ENCODE measurements at places on chromosomes 2 and 18. TPM values are rescaled to one million over a fixed set of nuclear protein-coding genes. Genes with fewer than 3 reads are reported as not detected.

Gene CRYGC
- not detected for polyA plus RNA-seq

Gene RAX
- polyA plus RNA-seq, result not detected

Gene EFR3B
- 6.2 TPM for polyA plus RNA-seq

Gene ACVR1C
- 0.37 TPM for polyA plus RNA-seq

Gene FSHR
- not detected for polyA plus RNA-seq

Gene DYNAP
- not detected for polyA plus RNA-seq

Gene NFU1
- 69.8 TPM for polyA plus RNA-seq

Gene MOGAT1
- not detected for polyA plus RNA-seq

Gene UGT1A4
- polyA plus RNA-seq, result not detected

Gene CXCR4
- 57.8 TPM for polyA plus RNA-seq

Gene GPR45
- 0.12 TPM for polyA plus RNA-seq

Gene ACVR2A
- polyA plus RNA-seq, result 25.8 TPM

Gene TMEM182
- polyA plus RNA-seq, result 9.3 TPM

Gene GBX2
- polyA plus RNA-seq, result 0.51 TPM

DNA sequence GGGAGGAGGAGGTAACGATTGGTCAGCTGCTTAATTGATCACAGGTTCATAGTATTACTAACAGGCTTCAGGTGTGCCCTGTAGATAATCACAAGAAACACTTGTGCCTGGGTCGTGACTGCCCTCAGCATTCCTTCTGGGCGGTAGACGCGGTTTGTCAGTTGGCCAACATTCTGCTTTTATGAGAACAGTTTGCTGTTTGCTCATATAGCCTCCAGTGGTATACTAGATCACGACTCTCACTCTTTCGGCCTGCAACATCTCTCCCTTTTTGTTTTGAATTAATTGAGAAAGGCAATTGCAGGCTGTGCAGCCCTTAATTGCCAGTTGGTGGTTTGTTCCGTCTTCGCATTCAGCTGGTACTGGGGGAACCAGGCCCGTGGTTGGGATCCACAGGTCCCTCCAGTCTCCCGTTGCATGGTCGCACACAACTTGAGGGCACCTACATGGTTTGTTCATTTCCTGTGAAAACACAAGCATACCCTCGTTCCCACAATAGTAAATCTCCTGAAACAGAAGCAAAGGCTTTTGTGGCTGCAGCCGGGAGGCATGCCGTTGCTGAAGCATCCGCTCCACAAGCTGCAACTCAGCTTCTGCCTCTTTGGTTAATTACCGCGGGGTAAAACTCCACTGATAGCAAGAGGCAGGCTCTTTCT is 30.3 kb upstream of the GPR17 start:
- no peak for DNase-seq

- no peak for DNase-seq
Measured at GRCh38 chr2:100995309-100996075, 6.6 kb upstream of the RPL31 start.

DNA sequence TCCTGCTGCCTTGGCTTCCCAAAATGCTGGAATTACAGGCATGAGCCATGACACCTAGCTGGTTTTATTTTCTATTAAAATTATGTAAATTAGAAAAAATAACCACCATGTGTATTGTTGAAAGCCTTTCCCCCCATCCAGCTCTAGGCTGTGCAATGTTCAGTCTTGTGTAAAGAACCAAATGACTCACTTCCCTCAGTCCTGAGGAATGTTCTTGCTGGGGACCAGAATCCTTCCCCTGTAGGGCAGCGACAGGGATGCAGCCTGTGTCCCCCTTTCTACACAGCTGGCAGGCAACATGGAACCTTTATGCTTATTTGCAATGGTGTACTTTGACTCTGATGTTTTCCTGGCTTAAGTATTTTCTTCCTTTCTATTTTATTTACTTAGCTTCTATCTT is 29.4 kb downstream of the AOX1 start:
- DNase-seq, result no peak

- DNase-seq, result no peak
Measured at GRCh38 chr2:38146907-38147307, 71.0 kb upstream of the CYP1B1 start.

- DNase-seq, result no peak
Measured at GRCh38 chr2:230614913-230615332, 97.7 kb upstream of the CAB39 start.

DNA sequence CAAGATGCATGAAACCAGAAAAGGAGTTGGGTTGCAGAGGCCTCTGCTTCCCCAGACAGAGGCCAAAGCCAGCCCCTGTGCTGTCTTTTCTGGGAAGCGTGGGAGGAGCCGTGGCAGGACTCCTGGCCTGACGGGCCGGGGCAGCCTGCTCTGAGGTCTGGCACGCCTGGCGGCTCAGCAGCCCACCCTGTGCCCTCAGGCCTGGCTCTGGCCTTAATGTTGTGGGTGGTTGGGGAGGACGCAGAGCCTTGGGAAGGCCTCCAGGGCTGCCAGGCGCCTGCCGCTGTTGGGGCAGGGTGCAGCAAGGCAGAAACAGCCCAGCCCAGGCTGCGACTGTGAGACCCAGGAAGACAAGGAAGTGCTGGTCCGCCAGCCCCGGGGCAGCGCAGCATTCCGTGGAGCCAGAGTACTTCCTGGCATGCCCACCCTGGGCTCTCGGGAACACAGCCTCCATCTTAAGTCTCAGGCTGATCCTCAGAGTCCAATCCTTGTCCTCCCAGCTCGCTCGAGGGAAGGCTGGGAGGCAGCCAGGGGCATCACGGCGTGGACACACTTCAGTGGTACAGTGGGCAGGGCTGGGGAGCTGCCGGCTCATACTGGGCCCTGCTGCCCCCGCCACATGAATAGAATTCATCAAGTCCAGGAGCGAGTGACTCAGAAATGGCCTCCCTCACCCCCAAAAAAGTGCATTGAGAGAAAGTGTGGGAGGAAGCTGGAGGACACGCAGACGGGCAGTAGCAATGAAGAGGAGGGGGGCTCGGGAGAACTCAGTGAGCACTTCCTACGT is 72.6 kb downstream of the EMX1 start:
- no peak for DNase-seq

DNA sequence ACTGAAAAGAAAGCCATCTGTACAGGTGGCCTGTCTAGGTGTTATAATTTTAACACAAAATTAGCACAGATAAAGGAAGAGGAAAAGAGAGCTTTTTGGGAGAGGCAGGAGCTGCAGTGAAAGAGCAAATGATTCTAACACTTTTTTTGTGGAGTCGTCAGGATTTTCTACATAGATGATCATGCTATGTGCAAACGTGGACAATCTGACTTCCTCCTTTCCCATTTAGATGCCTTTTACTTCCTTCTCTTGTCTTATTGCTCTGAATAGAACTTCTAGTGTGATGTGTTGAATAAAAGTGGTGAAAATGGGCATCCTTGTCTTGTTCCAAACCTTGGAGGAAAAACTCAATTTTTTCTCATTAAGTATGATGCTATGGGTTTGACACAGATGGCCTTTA is 334.5 kb downstream of the NBAS start:
- DNase-seq, result no peak

- DNase-seq, result no peak
Measured at GRCh38 chr2:227848586-227848985, 22.8 kb upstream of the DAW1 start.

DNA sequence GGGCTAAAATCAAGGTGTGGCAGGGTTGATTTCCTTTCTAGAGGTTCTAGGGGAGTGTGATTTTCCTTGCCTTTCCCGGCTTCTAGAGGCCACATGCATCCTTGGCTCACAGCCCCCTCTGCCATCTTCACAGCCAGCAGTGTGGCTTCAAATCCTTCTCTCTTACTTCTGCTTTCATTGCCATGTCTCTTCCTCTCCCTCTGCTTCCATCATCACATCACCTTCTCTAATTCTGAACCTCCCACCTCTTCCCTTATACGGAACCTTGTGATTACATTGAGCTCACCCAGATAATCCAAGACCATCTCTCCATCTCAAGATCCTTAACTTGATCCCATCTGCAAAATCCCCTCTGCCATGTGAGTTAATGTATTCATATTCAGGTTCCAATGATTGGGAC is 56.2 kb upstream of the RMDN2 start:
- no peak for DNase-seq

DNA sequence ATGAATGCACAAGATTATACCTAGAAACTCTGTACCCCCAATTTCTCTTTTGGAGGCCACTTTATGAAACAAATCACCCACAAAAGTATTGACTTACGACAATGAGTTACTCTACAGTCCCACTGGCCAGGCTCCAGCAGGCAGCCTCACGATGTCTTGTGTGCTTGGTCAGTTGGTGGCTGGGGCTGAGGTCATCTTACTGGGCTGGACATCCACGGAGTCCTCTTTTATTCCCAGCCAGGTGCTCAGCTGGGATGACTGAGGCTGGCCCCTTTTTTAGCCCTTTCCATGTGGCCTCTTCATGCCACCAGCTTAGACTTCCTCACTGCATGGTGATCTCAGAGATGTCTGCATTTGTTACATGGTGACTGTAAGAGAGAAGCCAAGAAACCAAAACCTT is 8.9 kb upstream of the ID2 start:
- no peak for DNase-seq

GRCh38 chr18:38993342-38993741 is 1427.7 kb upstream of the CELF4 start:
- DNase-seq, result no peak

GRCh38 chr18:47215554-47216138 is 35.8 kb downstream of the SKOR2 start:
- DNase-seq, result peak; percentile 23

DNA sequence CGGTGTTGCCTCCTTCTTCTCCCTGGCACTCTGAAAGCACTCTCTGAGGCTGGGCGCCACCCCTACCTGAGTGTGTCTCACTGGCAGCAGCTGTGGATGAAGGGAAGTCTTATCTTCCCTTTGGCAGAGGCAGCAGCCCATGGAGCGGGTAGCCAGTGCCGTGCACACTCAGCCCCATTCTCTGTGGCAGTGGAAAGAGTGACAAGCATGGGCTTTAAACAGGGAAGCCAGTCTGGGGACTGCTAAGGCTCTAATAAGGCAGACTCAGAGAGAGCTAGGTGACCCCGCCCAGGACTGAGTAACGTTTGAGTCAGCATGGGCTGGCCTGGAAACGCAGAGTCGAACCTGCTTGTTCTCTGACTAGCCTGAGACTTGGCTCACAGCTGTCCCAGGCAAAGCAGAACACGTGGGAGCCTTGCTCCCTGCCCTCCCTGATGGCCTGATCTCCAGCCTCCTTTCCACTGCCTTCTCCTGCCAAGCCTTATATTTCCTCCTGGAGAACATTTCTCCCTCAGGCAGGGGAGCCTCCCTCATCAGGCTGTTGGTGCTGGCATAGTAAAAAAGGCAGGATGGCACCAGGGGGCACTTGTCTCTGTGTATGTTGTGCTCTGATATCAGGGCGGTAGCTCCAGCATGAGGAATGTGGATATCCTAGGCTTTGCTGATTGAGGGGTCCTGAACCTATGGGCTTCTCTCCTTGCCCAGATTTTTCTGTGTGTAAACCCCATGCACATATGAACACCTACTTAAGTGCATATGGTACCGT is 93.9 kb upstream of the LGALSL start:
- DNase-seq, result no peak

- no peak for DNase-seq
Measured at GRCh38 chr2:218219934-218220333, 2.9 kb downstream of the ARPC2 start.

DNA sequence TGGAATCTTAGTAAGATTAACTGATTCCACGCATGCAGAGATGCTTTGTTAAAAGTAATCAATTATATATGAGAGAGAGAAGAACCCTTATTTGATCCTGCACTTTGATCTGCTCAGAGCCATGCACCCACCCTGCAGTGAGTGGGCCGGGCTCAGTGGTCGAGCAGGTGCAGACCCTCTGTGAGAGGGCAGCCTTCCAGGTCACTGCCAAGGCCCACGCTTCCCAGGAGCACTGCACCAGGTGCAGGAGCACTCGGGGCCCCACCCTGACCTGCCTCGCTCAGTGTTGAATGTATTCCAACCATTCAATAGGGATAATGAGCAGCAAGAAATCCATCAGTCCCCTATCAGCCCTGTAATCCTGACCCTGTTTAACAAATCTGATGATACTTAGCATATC is 126.9 kb downstream of the TMEM200C start:
- no peak for DNase-seq

- no peak for DNase-seq
Measured at GRCh38 chr2:198628596-198628995, 824.2 kb downstream of the PLCL1 start.

- no peak for DNase-seq
Measured at GRCh38 chr2:237458519-237458918, 28.5 kb upstream of the MLPH start.

GRCh38 chr18:38552732-38553321 is 987.2 kb upstream of the CELF4 start:
- no peak for DNase-seq

GRCh38 chr2:197498937-197499593 is 575 bp downstream of the HSPD1 start:
- DNase-seq, result peak; percentile 48

GRCh38 chr2:9897331-9897737 is 54.1 kb downstream of the TAF1B start:
- DNase-seq, result no peak

GRCh38 chr18:49613641-49614151 is 51.8 kb downstream of the LIPG start:
- no peak for DNase-seq

DNA sequence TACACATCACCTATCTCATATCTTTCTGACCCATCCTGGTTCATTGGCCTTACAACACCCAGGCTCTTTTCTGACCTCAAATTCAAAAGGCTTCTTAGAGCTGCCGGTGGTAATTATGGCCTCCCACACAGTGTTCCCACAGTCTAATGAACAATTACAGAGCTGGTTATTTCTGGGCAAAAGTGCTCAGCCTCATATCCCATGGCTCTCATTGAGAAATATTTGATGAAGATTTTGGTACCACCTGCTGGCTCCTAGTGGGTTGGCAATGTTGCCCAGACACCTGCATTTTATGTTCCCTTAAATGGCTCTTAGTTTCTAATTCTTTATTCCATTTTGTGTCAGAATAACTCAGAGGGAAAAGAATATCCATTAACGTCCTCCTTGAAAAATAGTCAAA is 20.1 kb upstream of the SCYGR2 start:
- DNase-seq, result no peak

GRCh38 chr18:26471027-26471426 is 77.3 kb downstream of the KCTD1 start:
- no peak for DNase-seq

- no peak for DNase-seq
Measured at GRCh38 chr2:55225481-55226020, 6.5 kb downstream of the CLHC1 start.

- DNase-seq, result no peak
Measured at GRCh38 chr2:145555360-145555759, 1035.4 kb upstream of the ZEB2 start.

DNA sequence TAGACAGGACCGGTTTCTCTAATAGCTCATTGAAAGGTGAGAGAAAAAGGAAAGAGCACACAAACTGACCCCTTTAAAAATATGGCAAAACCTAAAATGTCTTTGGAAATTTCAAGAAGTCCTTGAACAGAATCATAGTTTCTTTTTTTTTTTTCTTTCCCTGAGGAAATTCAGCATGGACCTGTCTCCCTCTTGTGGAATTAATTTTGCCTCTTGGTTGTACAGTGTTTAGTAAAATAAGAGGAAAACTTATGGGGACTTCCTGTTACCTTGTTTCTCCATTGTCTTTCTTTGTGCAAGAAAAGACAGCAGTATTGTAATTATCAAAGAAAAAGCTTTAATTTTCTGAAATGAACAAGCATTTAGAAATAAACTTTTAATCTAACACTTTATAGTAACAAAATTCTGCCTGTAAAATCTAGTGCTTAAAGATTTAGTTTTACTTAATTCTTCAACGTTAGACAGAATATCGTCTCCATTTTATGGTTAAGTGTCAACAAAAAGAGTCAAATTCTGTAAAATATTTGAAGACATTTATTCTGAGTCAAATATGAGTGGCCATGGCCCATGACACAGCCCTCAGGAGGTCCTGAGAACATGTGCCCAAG is 176.3 kb upstream of the NABP1 start:
- DNase-seq, result peak; percentile 37
